ENCODE measurements at places on chromosomes 12 and 14. TPM values are rescaled to one million over a fixed set of nuclear protein-coding genes. Genes with fewer than 3 reads are reported as not detected.

The GLI1 gene
- 3.4 TPM for total RNA-seq

The RTL1 gene
- not detected for total RNA-seq

The RFX4 gene
- not detected for total RNA-seq

The MANSC4 gene
- not detected for total RNA-seq

The MYBPC1 gene
- total RNA-seq = not detected

The NINJ2 gene
- total RNA-seq = not detected

The MSI1 gene
- not detected for total RNA-seq

The KRT3 gene
- not detected for total RNA-seq

The C12orf50 gene
- not detected for total RNA-seq

The PRB2 gene
- not detected for total RNA-seq

The PDZRN4 gene
- not detected for total RNA-seq

The IQSEC3 gene
- total RNA-seq = 0.34 TPM

The TEAD4 gene
- 34.2 TPM for total RNA-seq

The PTPN6 gene
- total RNA-seq = 20.9 TPM

The GLIPR1L1 gene
- total RNA-seq = not detected

The VIPAS39 gene
- 12.6 TPM for total RNA-seq

The EXOC3L4 gene
- total RNA-seq = not detected

The FOXA1 gene
- not detected for total RNA-seq

The DCAF4 gene
- total RNA-seq = 16.7 TPM

The HOXC12 gene
- total RNA-seq = 0.31 TPM

The RFLNA gene
- total RNA-seq = 26.7 TPM

The CIROP gene
- total RNA-seq = not detected

The DPF3 gene
- total RNA-seq = 0.16 TPM

The LMO3 gene
- total RNA-seq = 0.04 TPM

The AQP6 gene
- total RNA-seq = 0.47 TPM

The NKX2-1 gene
- not detected for total RNA-seq

The KRT79 gene
- not detected for total RNA-seq

The AICDA gene
- not detected for total RNA-seq

The TESPA1 gene
- not detected for total RNA-seq

The FAM90A1 gene
- not detected for total RNA-seq

The FOXG1 gene
- not detected for total RNA-seq

The NRIP2 gene
- not detected for total RNA-seq

The TAS2R42 gene
- not detected for total RNA-seq

The ASCL1 gene
- total RNA-seq = not detected

The ADGRD1 gene
- not detected for total RNA-seq

The WIF1 gene
- total RNA-seq = not detected

Data from hair follicular keratinocyte (primary cell).